HEK293T (cell line): ENCODE measurements at places on chromosomes 3 and 15.

DNA sequence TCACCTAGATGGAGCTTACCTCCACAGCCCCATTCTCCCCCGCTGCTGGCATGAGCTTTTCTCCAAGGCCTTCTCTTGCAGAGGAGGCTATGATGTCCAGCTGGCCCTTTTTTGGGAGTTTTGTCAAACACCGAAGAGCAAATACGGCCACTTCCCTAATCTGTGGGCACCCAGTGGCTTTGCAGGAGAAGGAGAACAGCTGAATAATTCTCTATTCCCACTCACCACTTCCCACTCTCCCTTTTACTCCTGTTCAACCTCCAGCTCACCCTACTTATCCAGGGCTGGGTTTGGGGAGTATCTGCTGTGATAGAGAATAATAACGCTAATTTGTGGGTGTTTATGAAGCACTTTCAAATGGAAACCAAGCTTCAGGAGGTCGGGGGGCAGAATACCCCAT lies 93.0 kb downstream of the AAGAB start:
- DNase-seq: no peak

GRCh38 chr3:5197470-5198312 lies 10.2 kb downstream of the EDEM1 start:
- no peak for DNase-seq

DNA sequence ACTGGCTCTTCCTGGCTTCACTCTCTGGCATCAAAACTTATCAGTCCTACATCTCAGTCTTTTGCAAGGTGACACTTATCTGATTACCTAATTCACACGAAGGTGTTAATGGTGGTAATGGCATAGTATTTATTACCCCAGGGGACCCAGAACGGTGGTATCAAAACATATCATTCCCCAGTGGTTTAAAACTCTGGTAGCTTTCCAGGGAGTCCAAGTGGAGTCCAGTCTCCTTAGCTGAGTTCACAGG lies 41.3 kb downstream of the SMAD3 start:
- no peak for DNase-seq

GRCh38 chr3:148255981-148256969 lies 441.4 kb upstream of the AGTR1 start:
- no peak for DNase-seq

DNA sequence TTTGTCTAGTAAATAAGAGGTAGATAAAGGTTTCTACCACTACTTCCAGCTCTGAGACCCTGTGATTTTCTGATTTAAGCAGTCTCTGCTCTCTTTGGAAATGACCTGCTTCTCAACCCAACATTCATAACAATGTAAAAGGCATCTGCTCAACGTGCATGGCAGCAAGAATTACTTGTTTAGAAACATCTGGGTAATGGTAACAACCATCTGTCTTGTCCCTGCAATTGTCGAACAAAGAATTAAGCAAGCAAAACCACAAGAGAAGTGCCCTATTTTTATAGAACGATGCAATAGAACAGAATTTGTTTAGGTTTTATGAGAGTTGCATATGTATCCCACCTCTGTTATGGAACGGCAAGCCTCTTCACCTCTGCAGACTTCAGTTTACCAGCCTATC lies 7.1 kb upstream of the FSIP1 start:
- no peak for DNase-seq

GRCh38 chr3:95277613-95278012 lies 1214.8 kb downstream of the NSUN3 start:
- no peak for DNase-seq

- no peak for DNase-seq
Observed at GRCh38 chr15:42723068-42723467, 13.9 kb downstream of the CDAN1 start.

- no peak for DNase-seq
Observed at GRCh38 chr15:99054025-99054387, 46.4 kb upstream of the PGPEP1L start.

- no peak for DNase-seq
Observed at GRCh38 chr3:175655351-175655750, 796.2 kb downstream of the NAALADL2 start.
